SHP77 treated with DMSO at 0.1 percent for 48 hours (cell line): ENCODE measurements at places on chromosomes 5 and 9.

GRCh38 chr5:140557965-140558364, 692 bp upstream of the SRA1 start:
- no peak for DNase-seq

DNA sequence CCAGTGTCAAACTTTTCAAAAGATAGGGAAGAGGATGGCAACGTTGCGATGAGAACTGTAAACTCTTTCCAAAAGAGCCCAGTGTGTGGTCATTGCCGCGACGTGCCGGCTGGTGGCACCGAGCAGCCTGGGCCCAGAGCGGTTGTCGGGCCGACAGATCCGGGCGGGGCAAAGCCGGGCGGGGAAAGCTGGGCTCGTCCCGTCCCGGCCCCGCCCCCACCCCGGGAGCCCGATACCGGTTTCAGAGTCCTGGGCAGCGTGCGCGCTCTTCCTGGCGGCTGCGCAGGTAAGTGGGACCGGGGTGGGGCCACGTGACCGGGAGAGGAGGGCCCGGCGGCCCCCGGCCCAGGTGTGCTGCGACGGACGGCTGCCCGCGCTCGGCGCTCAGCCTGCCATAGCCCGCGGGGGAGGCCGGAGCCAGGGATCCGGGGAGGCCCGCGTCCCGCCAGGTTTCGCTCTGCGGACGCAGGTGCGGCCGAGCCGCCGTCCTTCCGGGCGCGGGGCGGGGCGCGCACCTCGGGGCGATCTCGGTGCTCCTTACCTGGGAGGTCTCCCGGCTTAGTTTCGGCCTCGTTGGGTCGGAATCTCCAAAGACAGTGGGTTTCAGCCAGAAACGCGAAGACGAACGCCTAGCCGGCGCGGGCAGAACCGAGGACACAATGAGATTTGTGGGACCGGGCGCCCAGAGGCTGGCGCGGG, at the start of gene MARVELD2:
Gene MARVELD2, plus strand, starts transcription at position 232 of the 699 bp plus-strand sequence. CDS start 4,270 bp downstream, outside the sequence.
- peak; percentile 24 for DNase-seq

GRCh38 chr9:75088646-75089372, 495 bp downstream of the OSTF1 start:
- no peak for DNase-seq

DNA sequence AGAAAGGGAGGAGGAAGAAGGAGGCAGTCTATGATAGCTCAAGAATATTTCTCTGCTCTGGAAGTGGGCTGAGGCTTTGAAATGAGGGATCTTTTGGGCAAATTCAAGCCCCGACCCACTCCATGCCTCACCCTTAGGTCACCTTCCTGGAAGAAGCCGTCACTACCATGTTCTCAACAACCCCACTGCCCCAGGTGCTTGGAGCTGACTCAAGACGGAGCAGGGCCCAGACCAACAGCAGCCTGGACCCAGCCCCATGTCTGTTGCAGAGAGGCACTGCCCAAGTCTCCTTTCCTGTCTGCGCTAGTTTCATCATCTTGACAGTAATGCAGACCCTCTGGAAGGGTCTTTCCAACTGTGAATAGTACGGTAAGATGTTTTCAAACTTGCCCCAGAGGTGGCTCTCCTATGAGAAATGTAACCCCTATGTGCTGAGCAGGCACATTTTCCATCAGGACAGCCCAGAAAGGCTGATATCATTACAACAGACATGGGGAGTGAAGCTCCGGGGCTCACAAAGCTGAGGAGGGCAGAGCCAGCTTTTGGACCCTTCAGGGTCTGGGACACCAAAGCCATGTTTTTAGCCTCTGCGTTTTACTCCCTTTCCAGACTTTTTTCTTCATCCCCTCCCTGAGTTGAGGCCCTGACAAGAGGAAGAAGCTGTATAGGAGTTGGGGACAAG, 128.2 kb upstream of the LARP1 start:
- no peak for DNase-seq

GRCh38 chr9:91589101-91589553, 165.5 kb upstream of the NFIL3 start:
- no peak for DNase-seq

GRCh38 chr5:173495225-173495904, 121.1 kb downstream of the BOD1 start:
- no peak for DNase-seq

- no peak for DNase-seq
These were observed 77.7 kb upstream of the PPP2R2B start for GRCh38 chr5:146956217-146956616.

DNA sequence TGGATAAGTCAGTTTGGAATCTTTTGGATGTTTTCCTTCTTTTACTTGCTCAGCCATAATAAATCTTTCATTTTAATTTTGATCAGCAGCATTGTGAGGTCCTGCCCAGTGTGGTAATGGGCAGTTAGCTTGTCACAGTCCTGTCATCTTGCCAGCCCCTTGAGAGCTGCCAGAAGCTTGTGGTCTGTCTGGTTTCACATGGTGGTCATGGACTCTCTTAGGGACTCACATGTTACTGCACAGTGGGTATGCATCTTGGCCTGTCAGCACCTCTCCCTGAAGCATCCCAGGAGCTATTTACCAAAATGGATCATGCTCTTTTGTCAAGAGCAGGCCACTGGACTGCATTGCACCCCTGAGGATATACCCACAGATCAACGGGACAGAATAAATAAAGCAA, 60.3 kb downstream of the DAPK1 start:
- DNase-seq: no peak

- no peak for DNase-seq
These were observed 576 bp downstream of the KIAA1958 start for GRCh38 chr9:112487008-112487798.

DNA sequence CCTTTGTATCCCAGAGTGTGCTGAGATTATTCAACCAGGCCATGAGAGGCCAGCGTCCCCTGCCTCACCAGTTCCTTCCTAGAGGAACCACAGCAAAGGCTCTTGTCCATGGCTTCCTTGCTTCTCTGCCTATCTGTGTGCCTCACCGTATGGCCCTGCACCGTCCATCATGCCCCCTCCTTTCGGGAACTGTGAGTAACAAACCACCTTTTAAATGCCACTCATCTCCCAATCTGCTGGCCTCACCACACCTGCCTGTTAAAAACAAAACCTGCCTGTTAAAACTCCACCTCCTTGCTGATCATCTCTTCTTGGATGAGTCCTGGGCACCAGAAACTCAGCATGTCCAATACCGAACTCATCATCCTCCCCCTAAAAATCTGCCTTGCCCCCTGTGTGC, 4.4 kb upstream of the OR2Y1 start:
- DNase-seq: no peak

- no peak for DNase-seq
These were observed 59.4 kb downstream of the MED27 start for GRCh38 chr9:132020272-132020671.

DNA sequence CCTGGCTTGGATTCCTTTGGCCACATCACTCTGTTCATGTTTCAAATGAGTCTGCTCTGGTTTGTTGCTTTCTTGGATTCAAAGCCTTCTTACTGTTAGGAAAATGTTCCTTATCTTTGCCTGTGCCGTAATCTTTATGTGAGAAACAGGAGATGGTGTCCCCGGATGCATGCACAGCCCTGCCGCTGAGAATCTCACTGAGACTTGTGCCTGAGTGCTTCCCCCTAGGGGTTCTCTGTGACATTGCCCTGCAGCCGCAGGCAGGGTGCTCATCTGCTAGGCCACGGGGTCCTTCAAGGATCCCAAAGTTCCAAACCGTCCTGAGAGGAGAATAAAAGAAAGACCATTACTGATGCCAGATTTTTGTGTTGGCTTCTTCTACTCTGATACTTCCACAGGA, 81.4 kb upstream of the ANKRD55 start:
- no peak for DNase-seq

GRCh38 chr5:128876569-128877382, 88.5 kb upstream of the SLC27A6 start:
- DNase-seq: no peak

- no peak for DNase-seq
These were observed 46.2 kb upstream of the HAND1 start for GRCh38 chr5:154524181-154524580.
